Gastrocnemius medialis (tissue), 4 donors: ENCODE measurements at places on chromosomes 1 and 21. TPM values are rescaled to one million over a fixed set of nuclear protein-coding genes. Genes with fewer than 3 reads are reported as not detected.

GRCh38 chr1:245220381-245220985, 65.7 kb downstream of the KIF26B start:
- DNase-seq, result no peak

- DNase-seq, result no peak
Observed at GRCh38 chr1:70034403-70034802, 171.0 kb downstream of the LRRC40 start.

Gene CHD1L
- total RNA-seq, result 9.2 TPM

GRCh38 chr1:32716312-32717148, 14.0 kb upstream of the SYNC start:
- DNase-seq, result no peak

Gene GNAT2
- total RNA-seq, result not detected
